ENCODE measurements at places on chromosomes 1 and 21.

DNA sequence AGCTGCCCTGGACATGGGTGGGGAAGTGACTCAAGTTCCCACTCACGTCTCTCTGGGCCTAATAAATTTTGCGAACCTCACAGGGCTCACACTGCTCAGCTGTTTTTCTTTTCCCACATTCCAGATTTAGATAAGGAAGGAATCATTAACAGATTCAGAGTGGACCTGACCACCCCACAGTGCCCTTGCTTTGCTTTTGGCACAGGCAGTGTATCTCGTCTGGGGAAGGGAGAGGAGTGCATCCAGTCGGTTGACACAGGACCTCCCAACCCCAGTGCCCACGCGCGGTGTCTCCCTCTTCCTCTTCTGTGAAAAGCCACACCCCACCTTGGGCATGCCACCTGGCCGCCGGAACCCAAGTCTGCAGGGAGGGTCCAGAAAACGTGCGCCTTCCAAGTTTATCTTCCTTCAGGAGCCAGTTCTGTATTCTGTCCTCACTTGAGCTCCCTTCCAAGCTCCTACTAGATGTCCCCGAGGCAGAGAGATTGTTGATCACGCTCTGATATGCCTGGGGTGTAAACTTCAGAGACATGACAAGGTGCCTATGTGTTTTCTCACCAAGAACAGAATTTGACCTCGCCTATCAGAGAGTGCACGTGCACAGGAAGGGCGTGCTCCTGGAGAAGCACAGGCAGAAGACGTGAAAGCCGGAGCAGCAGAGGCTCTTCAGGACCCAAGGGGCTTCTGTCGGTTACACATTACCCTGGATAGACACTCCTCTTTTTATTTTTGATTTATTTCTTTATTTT, 9.5 kb upstream of the SLC2A5 start:
- DNase-seq = no peak

DNA sequence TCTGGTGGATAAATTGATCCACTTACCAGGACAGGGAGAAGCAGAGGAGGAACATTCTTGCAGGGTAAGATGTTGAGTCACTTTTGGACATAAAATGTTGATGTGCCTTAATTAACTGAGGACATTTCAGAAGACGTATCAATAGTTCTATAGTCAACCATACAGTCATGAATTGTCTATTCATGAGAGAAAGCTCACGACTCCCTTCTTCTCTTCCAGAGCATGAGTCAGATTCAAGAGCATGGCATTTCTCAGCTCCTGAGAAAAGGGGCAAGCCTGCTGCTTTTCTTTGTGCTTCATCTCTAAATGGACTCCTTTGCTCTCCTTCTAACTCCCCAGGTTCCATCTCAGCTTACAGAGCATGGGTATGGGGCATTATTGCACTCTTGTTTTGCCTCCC, 55.7 kb downstream of the ADGRL4 start:
- no peak for DNase-seq

DNA sequence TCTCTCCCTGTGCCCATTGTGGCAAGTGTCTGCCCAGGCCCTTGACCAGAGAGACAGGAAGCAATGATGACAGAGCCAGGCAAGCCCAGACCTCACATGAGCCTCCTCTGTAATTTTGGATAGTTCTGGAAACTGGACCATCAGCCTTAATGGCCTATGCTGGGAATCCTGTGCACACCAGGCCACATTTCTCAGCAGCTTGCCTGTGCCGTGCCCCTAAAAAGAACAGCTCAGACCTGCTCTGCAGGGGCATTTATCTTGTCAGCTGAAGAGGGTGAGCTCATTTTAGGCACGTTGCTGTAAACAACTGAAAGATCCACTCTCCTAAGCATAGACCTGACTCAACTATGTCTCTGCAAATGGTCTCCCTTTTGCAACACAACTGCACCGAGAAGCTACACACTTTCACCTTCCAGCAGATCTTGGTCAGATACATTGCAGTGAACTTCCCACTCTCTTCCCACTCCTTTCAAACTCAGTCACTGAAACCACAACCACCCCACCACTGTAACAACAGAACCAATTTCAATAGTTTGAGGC, 53.5 kb upstream of the BACH1 start:
- peak; percentile 14 for DNase-seq

DNA sequence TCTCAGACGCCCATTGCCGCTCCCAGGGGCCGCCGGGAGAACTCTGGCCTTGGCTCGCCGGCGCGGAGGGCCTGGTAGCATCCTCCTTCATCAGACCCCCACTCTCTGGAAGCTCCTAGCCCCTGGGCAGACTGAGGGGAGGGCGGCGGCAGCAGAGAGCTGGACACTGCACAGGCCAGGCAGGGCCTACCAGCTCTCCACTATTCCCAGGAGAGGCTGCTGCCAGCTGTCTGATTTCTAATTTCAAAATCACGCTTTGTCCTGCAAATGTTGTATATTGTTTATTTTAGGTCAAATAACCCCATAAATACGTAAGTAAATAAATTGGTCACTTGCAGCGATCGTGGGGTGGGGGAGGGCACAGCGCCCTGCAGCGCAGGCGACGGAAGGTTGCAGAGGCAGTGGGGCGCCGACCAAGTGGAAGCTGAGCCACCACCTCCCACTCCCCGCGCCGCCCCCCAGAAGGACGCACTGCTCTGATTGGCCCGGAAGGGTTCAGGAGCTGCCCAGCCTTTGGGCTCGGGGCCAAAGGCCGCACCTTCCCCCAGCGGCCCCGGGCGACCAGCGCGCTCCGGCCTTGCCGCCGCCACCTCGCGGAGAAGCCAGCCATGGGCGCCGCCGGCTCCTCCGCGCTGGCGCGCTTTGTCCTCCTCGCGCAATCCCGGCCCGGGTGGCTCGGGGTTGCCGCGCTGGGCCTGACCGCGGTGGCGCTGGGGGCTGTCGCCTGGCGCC, at the start of gene MTARC1:
TSS of gene MTARC1 (plus strand) at position 577 of the 732 bp plus-strand sequence. CDS start at position 609, 32 bp downstream.
- no peak for DNase-seq

GRCh38 chr1:96596226-96596922, 125.2 kb upstream of the PTBP2 start:
- DNase-seq = peak; percentile 11

GRCh38 chr1:203682473-203683383, 56.1 kb downstream of the ATP2B4 start:
- peak; percentile 41 for DNase-seq

- no peak for DNase-seq
Observed at GRCh38 chr1:2019571-2020309, 595 bp downstream of the GABRD start.

DNA sequence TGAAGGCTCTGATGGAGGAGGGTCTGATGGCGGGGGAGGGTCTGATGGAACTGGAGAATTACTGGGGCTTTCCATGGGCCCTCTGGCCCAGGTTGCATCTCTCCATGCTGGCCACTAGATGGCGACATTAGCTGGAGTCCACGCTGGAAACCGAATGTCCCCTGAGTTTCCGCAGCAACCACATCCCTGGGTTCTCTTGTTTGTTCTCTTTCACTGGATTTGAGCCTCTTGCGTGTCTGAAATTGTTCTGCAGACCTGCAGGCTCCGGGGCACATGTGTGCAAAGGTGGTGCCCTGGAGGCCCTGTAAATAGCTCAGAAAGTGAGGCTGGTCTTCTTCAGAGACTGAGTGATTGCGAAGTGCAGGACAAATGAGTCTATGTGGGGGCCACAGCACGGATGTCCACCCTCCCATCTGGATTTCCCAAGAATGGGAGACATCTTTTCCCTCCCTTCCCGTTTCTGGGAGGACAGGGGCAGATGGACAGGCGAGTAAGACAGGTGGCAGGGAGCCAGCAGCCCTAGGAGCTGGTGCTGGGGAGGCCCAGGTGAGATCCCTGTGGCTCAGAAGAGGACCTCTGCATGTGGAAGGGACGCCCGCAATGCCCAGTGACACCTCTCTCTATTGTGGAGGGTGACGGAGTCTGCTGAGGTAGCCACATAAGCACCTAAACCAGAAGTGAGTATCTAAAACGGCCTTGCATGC, 73.2 kb upstream of the ABCG1 start:
- peak; percentile 63 for DNase-seq

- DNase-seq = no peak
Observed at GRCh38 chr1:175963740-175964139, 220.3 kb upstream of the TNR start.

- no peak for DNase-seq
Observed at GRCh38 chr1:67736750-67737149, 51.7 kb downstream of the GADD45A start.

DNA sequence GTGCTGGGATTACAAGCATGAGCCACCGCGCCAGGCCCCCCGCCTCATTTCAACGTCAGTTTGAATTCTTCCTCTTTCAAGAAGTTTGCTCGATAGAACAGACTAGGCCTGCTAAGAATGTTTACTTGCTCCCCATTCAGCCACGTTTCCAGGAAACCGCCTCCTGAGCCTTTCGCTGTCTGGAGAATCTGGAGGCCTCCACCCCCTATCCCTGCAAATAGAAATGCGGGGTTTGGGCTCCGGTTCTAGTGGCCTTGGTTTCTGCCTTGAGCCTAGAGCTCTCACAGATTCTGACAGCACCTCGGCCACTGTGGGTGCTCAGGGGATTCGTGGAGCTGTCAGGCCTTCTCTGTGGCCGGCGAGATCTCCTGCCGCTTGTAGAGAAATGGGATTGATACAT, 84.3 kb downstream of the UBIAD1 start:
- DNase-seq = no peak

DNA sequence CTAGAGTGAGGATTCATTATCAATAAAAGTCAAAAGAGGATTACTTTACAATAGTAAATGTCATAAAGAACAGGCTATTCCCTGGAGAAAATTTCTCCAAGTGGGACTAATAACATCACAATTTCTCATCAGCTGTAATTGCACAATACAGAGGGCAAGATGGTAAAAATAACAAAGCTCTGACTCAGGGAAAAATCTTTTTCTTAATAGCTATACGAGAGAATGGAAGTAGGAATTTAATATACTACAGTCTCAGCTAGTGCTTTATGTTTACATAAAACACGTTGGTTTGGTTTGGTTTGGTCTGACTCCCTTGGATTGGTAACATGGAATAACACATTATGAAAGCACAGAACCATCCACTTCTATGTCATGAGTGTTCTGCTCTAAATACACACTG, 397.6 kb downstream of the LRRIQ3 start:
- DNase-seq = no peak

- no peak for DNase-seq
Observed at GRCh38 chr21:26801498-26801897, 43.7 kb downstream of the ADAMTS1 start.

DNA sequence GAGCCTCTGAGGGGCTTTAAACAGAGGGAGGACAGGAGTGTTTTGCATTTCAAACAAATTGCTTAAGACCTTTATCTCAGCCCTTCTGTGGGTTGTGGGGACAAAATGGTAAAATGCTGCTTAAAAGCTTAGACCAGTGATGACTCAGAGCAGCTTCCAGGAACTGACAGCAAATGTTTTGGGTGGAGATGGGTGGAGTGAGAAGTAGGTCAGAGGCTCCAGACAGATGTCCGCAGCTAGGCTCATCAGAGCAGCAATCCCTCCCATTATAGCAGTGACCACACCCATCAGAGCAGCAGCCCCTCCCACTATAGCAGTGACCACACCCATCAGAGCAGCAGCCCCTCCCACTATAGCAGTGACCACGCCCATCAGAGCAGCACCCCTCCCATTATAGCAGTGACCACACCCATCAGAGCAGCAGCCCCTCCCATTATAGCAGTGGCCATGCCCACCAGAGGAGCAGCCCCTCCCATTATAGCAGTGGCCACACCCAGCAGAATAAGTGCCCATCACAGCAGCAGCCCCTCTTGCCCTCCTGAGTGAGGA, 532.2 kb downstream of the MATN1 start:
- peak; percentile 8 for DNase-seq

GRCh38 chr21:32424674-32425073, 12.2 kb downstream of the EVA1C start:
- no peak for DNase-seq

DNA sequence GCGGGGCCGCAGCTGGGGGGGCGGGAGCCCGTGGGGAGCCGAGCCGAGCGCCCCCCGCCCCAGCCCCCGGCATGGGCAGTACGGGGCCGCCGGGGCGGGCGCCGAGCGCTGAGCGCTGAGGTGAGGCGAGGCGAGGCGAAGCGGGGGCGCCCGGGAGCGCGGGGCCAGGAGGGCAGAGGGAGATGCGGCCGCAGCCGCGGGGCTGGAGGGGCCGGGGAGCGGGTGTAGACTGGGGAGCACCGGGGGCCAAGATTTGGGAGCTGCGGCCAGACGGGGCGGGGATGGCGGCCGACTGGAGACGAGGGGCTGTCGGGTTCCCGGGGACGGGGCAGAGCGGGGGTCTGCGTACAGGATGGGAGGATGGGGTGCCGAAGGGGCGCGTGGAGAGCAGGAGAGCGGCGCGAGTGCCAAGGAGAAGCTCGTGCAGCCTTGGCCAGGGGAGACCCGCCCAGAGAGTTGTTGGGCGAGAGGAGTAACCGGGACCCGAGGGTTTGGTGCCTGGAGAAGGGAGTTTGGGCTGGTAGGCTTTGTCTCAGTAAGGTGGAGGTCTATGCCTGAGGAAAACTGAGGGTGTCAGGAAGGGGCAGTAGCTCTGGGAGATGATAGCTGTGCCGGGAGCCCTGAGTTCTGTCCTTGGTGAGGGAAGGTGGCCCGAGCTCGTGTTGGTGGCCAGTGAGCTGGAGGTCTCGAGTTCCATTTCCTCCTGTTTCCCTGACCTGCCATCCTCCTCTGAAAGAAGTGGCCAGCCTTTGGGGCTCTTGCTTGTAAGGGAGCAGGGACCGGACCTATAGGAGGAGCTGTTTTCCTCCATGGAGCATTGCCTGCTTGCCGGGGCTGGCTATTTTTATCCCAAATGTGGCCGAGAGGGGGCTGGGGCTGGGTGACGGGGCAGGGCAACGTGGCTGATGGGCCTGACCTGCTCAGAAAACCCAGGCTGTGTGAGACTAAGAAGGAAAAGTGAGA, 539 bp downstream of the ATP8B2 start:
- DNase-seq = peak; percentile 63

DNA sequence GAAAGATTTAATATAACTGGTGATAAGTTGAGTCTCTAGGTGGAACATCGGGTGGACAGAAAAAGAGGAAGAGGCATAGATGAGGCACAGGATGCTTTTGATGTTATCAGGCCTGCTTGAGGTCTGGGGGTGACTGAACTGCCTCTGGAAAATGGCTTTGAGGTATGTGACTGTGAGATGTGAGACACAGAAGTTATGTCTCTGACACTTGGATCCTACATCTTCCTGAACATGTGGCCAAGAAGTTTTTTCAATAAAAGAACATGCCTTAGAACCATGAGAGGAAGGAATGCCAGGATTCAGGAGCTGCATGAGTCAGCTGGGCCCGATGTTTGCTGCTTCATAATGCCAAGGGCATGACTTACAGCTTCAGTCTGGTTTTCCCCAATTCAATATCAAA, 11.5 kb upstream of the AIM2 start:
- DNase-seq = no peak

GRCh38 chr1:111197598-111198284, 2.7 kb downstream of the DENND2D start:
- peak; percentile 66 for DNase-seq

DNA sequence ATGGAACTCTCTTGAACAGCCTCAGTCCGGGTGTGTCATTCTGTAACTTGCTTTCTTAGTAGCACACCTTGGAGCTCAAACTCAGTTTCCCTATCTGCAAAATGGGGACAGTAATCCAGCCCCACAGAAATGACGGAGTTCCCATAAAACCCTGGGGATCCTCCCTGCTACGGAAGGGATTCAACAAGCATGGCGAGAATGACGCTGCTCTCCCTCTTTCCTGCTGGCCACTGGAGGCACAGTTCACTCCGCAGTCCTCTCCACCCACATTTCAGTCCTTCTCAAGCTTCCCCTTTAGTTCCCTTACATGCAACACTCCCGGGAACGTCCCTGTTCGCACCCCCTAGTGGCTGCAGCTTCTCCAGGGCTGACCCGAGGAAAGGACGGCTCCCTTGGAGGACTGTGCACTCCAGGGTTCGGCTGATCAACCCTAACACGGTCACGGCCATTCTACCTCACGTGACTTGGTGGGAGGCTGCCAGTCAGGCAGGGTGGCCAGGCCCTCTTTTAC, 20.6 kb downstream of the RUNX3 start:
- peak; percentile 6 for DNase-seq

- DNase-seq = peak; percentile 73
Observed at GRCh38 chr1:201559679-201560162, 20.8 kb downstream of the NAV1 start.
